GM12892 (cell line): ENCODE measurements at places on chromosomes 6 and 20.

DNA sequence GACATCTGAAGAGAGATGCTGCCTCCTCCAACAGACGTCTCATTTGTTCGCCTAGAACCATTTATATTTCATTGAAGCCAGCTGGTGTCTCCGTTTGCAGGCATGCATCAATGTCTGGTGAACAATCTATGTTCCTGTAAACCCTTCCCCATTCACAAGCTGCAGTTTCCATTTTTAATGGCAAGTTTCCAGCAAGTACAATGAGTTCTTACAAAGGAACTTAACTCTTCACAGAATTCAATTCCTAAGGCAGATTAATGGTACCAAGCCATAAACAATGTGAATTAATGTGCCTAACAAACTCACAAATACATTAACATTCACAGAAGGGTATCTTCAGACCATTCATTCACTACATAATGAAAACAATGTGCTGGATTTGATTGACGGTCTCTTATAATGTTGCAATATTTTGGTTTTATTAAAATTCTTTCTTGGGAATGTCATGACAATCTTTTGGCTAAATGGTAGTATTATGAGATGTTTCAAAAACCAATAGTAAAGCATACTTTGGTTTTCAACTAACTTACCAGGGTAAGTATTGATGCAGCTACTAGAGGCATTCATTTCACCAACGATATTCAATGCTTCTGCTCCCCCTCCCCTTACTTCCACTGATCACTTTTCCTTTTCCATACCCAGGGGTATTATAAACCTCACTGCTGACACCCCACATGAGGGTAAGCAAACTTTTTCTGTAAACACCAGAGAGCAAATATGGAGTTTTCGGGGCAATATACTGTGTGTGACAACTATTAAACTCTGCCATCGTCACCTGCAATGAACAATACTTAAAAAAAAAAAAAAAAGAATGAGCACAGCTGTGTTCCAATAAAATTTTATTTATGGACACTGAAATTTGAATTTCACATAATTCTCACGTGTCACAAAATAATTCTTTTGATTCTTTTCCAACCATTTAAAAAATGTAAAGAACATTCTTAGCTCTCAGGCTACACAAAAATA, 4.2 kb downstream of the AKIRIN2 start:
- no peak for DNase-seq

DNA sequence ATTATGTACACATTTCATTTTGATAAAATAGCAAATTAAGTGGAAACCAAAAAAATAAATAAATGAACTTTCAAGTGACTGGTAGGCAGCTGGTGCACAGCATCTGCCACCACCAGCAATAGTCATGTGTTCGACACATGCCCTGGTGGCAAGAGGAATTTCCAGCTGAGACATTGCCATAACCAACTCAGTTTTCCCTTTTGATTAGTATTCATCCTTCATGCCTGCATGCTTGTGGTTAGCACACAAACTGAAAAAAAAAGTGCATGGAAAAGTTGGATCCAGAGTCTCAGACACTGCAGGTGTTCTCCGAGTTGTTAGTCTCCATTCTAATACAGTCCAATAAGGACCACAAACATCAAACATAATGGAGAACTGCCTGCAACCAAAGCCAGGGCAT, 156.0 kb upstream of the SOX4 start:
- no peak for DNase-seq

DNA sequence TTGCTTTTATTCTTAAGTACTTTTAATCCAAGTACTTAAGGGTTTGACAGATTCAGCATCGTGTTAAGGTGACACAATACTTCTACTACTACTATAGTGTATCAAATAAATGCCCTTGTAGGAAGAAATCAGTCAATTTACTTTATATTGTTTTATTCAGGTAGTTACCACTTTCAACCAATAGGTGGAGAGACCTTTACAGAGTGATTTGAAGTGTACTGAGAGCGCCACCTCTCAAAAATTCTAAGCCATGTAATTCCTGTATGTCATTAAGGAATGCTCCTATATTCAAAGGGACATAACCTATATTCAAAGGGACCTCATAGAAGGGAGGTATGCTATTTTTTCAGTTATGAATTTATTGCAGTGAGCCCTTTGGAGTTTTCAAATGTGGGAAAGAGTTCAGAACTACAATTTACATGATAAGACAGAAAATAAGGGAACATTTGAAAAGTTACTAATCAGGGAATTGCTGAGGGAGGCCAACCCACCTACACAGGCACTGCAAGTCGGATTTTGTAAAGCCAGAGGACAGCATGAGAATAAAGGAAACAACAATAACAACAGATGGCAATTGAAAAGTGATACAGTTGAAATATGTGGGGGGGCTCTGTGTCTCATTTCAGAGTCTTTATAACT, 955.6 kb downstream of the TBC1D32 start:
- no peak for DNase-seq

- DNase-seq, result no peak
Measured at GRCh38 chr6:136549300-136550044, 750 bp downstream of the MAP7 start.

DNA sequence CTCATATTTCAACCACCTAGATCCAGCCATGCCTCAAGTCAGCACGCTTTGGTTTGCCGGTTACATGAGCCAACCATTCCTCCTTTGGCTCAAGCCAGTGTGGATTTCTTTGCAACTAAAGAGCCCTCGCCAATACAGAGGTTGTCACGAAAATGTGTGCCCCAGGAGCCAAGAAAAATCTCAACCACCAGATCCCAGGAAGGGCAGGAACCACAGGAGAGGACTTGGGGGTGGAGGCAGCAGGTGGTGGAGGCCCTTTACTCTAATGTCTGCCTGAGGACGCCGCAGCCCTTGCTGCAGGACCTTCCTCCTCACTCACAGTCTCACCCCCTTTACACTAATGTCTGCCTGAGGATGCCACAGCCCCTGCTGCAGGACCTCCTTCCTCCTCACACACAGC, 144.8 kb upstream of the PHACTR3 start:
- no peak for DNase-seq

GRCh38 chr6:110147870-110148269, 31.6 kb downstream of the WASF1 start:
- DNase-seq, result no peak

- no peak for DNase-seq
Measured at GRCh38 chr6:12601881-12602280, 114.7 kb upstream of the PHACTR1 start.

DNA sequence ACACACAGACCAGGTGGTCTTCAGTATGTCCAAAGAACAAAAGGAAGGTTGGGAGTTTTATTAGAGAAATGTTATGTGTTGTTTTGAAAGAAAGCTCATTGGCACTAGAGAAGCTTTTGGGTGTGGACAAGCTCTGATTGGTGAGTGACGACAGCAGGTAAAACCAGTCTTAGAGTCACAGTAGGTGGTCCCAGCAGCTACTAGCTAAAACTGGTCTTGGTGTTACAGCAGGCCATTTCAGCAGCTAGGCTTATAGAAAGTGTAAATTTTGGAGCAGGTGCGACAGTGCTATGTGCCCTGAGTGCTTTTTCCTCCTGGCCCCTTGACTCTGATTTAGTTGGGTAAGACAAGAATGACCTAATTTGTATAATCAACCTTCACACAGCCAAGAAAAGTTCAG, 3.6 kb downstream of the CLDN20 start:
- no peak for DNase-seq

DNA sequence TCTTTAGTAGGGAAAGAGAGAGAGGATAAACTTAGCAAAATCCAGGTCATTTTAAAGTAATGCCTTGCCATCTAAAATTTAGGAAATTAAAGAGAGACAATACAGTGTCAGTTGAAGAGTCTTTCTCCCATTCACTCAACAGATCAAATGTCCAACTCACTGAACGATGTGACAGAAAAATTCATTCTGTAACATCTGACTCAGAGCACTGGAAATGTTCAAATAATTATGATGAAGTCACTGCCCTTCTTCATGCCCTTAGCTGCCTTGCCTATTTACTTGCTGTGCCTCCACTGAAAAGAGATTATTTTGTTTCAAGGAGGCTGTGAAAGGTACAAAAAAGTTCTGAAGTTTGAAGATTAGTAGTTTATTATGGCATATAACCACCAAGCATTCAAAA, 434.8 kb downstream of the ADGRB3 start:
- no peak for DNase-seq

DNA sequence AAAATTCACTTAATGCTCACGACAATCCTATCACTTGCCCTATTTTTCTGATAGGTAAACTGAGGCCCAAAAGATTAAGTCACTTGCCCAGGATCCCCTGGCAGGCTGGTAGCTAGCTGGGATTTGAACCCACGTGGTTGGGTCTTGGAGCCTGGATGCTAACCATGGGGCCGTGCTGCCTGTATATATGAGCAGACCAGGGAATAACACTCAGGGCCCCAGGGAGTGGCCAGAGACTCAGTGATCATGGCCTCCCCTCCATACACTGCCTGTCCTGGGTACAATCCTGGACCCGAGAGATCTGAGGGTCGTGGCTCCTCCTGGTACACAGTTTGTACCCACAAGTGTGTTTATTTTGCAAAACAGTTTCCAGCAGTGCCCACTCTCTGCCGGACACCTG, 116.9 kb upstream of the PTPN1 start:
- no peak for DNase-seq

DNA sequence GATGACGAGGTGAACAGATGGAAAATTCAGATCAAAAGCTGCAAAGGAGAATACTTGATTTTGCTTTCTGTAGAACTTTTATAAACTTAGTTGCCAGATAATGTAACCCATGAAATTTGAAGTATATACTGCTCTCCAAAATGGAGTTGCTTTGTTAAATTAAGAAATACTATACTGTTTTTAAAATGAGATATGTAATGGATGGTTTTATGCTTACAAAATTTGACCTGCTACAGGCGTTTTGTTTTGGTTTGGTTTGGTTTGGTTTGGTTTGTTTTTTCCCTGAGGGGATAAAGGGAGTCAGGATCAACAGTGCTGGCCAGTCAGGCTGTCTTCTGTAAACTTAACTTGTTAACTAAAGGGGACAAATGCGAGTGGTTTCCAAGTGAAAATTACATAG, 55.6 kb upstream of the KIF25 start:
- no peak for DNase-seq

DNA sequence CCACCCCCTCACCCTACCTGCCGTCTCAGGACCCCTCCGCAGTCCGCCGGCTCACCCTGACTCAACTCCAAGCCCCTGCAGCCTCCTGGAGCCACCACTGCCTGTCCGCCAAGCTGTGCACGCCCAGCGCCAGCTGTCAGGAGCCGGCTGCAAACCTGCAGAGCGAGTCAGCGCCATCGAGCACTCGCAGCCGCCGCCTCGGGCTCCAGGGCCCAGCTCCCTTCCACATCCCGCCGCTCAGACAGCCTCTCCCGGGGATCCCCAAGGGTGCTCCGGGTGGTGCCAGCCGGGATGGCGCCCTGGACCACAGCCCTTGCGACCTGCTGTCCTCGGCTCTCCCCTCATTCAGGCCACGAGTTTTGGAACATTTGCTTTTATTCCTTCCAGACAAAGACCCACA, 4.3 kb downstream of the TNNC2 start:
- DNase-seq, result no peak

GRCh38 chr6:33623895-33624381, 2.8 kb downstream of the ITPR3 start:
- no peak for DNase-seq

DNA sequence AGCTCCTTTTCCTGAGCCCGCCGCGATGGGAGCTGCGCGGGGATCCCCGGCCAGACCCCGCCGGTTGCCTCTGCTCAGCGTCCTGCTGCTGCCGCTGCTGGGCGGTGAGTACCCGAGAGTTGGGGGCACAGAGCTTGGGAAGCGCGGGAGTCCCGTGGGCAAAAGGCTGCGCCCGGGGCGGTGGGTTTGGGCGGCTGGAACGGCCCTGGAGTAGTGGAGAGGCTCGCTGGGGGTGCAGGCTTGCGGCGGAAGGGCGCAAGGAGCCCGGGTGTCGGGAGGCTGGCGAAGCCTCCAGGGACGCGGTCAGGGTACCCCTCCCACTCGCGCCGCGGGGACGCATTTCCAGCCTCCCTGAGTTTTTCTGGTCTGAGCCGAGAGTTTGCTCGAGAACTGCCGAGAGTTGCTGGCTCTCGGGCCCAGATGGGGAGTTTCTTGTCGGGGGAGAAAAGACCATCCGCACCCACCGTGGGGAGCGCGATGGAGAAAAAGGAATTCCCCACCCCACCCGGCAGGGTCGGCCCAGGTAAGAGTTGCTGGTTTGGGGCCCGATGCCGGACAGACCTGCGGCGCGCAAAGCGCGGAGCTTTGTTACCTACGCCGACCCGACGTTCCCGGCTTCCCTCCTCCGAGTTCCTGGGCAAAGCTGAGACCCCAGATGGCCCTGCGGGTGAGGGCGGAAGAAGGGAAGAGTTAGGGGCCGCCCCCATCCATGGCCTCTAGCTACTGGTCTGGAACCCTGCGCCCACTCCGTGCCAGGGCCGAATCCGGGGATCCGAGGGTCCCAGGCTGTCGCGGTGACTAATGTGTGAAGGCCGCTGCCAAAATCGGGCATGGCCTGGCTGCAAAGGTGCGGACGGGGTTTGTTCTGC, 584 bp downstream of the PTK7 start:
- DNase-seq, result no peak

DNA sequence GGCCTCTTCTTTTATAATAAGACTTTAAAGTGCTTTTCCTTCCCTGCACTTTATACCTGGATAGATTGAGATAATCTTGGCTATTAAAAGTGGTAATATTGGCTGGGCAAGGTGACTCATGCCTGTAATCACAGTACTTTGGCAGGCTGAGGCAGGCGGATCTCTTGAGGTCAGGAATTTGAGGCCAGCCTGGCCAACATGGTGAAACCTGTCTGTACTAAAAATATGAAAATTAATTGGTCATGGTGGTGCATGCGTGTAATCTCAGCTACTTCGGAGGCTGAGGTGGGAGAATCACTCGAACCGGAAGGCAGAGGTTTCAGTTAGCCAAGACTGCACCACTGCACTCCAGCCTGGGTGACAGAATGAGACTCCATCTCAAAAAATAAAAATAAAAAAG, 197.1 kb upstream of the RGS17 start:
- DNase-seq, result no peak

DNA sequence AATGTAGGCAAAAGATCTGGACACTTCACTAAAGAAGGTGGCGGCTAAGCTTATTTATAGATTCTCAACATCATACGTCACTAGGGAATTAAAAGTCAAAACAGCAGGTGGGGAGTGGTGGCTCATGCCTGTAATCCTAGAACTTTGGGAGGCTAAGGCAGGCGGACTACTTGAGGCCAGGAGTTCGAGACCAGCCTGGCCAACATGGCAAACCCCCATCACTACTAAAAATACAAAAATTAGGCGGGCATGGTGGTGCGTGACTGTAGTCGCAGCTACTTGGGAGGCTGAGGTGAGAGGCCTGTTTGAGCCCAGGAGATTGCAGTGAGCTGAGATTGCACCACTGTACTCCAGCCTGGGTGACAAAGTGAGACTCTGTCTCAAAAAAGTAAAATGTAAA, 74.6 kb downstream of the GPX5 start:
- DNase-seq, result no peak

- DNase-seq, result no peak
Measured at GRCh38 chr6:56727097-56727850, 84.6 kb upstream of the DST start.

DNA sequence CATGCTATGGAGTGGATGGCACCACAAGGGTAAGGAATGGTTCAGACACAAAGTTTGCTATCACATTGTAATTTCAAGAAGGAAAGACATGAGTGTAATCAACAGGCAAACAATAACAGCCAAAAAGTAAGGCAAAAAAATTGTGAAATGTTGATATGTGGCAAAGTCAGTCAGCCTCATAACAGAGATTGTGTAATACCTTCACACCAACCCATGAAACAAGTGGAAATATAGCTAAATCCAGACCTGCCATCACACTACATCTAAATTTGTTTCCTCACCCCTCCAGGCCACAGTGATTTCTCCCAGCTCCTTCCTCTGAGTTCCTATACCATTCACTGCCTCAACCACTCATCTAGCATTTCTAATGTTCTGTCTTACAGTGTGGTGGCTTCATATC, 37.3 kb downstream of the SIM1 start:
- DNase-seq, result no peak

GRCh38 chr6:110037726-110038295, 59.7 kb downstream of the GPR6 start:
- DNase-seq, result no peak
